ENCODE measurements at places on chromosomes 13 and 19. TPM values are rescaled to one million over a fixed set of nuclear protein-coding genes. Genes with fewer than 3 reads are reported as not detected.

The SPACA6 gene
- total RNA-seq: 7.8 TPM

The MEDAG gene
- total RNA-seq: 19.4 TPM

The JSRP1 gene
- not detected for total RNA-seq

The TMIGD2 gene
- total RNA-seq: not detected

The C1QTNF9 gene
- not detected for total RNA-seq

The FBL gene
- 163 TPM for total RNA-seq

The ZNF442 gene
- total RNA-seq: 0.65 TPM

The ZIC5 gene
- under 0.01 TPM for total RNA-seq

The SKA3 gene
- total RNA-seq: 17.3 TPM

The ZNF528 gene
- total RNA-seq: 41.7 TPM

The SELENOW gene
- 531 TPM for total RNA-seq

The CEACAM20 gene
- 0.33 TPM for total RNA-seq
